Osteocyte (in vitro differentiated cells): ENCODE measurements at places on chromosomes 13 and 19. TPM values are rescaled to one million over a fixed set of nuclear protein-coding genes. Genes with fewer than 3 reads are reported as not detected.

GRCh38 chr19:41785653-41786052 is 10.7 kb upstream of the CEACAM3 start:
- DNase-seq: no peak
- peaks cover 44% of the 10 kb centered on the region for H3K27me3 ChIP-seq
- H3K27ac ChIP-seq: no peak overlapping the region
- H3K4me3 ChIP-seq: no peak overlapping the region

DNA sequence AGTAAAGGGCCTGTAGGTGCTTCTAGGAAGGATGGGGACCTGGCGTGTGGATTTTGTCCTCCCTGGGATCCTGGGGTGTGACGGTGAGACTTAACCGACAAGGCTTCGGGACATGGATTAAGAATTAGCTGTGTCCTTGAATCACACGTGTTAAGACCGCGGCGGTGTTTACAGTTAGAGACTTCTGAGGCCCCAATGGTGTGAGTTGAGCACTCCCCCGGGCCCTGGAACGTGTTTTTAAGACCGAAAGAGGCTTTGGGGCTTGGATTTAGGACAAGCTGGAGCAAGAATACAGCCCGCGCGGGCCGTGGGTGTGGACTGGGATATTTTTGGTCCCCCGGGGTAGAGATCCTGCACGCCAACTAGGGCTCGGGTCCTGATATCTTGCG is 1.2 kb upstream of the SLC27A1 start:
- H3K36me3 ChIP-seq: no peaks in the 10 kb centered on the region
- DNase-seq: no peak
- peak overlapping the region; percentile 96 for H3K27ac ChIP-seq
- H3K4me3 ChIP-seq: peak overlapping the region; percentile 93
- peaks cover 28% of the 10 kb centered on the region for H3K4me1 ChIP-seq
- H3K27me3 ChIP-seq: no peaks in the 10 kb centered on the region

DNA sequence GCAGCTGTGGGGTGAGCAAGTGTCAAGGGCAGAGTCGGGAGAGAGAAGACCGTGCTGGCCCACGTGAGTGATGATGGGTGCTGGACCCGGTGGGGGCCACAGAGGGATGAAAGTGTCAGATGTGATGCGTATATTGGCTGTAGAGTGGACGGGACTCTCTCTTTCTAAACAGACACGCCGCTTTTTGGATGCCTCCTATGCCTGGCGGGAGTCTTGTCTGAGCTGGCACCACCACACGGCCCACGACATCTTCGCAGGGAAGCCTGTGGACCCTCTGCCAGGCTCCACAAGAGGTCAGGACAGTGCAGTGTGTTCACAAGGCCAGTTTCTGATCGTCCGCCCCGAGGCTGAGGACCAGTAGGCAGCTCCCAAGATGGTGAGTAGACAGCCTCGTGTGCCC is 12.9 kb upstream of the MRI1 start:
- peaks cover 14% of the 10 kb centered on the region for H3K4me1 ChIP-seq
- no peak overlapping the region for H3K4me3 ChIP-seq
- no peaks in the 10 kb centered on the region for H3K27me3 ChIP-seq
- peaks cover 20% of the 10 kb centered on the region for H3K36me3 ChIP-seq
- no peak for DNase-seq
- no peak overlapping the region for H3K27ac ChIP-seq

GRCh38 chr19:18833849-18834643 is 2.3 kb downstream of the UPF1 start:
- H3K4me1 ChIP-seq: peaks cover 42% of the 10 kb centered on the region
- peak overlapping the region; percentile 53 for H3K27ac ChIP-seq
- H3K27me3 ChIP-seq: no peaks in the 10 kb centered on the region
- peaks cover 8% of the 10 kb centered on the region for H3K36me3 ChIP-seq
- no peak for DNase-seq

DNA sequence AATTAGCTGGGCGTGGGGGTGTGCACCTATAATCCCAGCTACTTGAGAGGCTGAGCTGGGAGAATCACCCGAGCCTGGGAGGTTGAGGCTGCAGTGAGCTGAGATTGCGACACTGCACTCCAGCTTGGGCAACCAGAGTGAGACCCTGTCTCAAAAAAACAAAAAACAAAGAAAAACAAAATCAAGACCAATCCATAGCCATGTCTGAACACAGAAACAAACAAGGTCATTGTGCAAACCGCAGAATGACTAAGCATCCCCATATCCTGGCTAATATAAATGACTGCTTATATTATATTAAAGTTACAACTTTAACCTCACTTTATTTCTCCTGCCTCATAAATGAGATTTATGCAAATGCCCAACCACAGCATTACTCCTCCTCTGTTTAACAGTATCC is 2.3 kb upstream of the LYPD3 start:
- H3K4me3 ChIP-seq: no peak overlapping the region
- H3K27me3 ChIP-seq: peaks cover 8% of the 10 kb centered on the region
- DNase-seq: no peak
- H3K4me1 ChIP-seq: peaks cover 10% of the 10 kb centered on the region

- peak overlapping the region; percentile 47 for H3K27ac ChIP-seq
- no peak for DNase-seq
- H3K4me1 ChIP-seq: peaks cover 59% of the 10 kb centered on the region
- H3K27me3 ChIP-seq: no peaks in the 10 kb centered on the region
Measured at GRCh38 chr19:16461630-16462051, 10.1 kb downstream of the EPS15L1 start.

GRCh38 chr13:48400850-48401291 is 12.0 kb downstream of the LPAR6 start:
- H3K36me3 ChIP-seq: peaks cover 8% of the 10 kb centered on the region
- H3K4me3 ChIP-seq: peak overlapping the region; percentile 12
- H3K27me3 ChIP-seq: no peaks in the 10 kb centered on the region
- peaks cover 78% of the 10 kb centered on the region for H3K4me1 ChIP-seq
- DNase-seq: no peak
- peak overlapping the region; percentile 76 for H3K27ac ChIP-seq

DNA sequence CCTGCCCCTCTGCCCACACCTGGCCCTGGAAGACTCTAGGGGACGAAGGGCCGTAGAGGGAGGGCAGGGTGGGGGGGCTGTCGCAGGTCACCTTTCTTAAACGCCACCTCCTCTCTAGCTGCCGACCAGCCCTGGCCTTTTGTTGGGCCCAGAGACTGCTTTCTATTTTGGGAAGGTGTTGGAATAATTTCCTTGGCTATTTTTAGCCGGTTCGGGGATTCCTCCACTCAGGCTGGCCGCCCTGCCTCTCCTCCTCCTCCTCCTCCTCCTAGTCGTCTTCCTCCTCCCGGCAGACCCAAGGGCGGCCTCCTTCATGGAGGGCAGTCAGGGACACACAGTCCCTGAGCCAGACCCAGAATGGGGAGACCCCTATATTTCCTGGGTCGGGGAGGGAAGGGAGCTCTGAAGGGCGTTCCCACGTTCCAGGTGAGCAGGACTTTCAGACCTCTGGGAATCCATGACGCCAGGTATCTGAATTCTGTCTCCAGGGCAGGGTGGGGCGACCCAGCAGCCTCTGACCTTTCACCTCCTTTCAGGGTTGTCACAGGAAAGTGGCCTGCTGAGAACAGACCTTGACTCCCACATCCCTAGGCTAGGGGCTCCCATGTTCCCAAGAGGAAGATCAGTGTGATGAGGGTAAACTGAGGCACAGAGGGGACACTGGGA is 19.9 kb downstream of the GADD45B start:
- no peaks in the 10 kb centered on the region for H3K36me3 ChIP-seq
- H3K4me3 ChIP-seq: no peak overlapping the region
- H3K27ac ChIP-seq: peak overlapping the region; percentile 79
- no peaks in the 10 kb centered on the region for H3K27me3 ChIP-seq
- no peak for DNase-seq
- peaks cover 58% of the 10 kb centered on the region for H3K4me1 ChIP-seq

GADD45GIP1 gene
- total RNA-seq: 24.0 and 24.6 TPM in 2 replicates

DNA sequence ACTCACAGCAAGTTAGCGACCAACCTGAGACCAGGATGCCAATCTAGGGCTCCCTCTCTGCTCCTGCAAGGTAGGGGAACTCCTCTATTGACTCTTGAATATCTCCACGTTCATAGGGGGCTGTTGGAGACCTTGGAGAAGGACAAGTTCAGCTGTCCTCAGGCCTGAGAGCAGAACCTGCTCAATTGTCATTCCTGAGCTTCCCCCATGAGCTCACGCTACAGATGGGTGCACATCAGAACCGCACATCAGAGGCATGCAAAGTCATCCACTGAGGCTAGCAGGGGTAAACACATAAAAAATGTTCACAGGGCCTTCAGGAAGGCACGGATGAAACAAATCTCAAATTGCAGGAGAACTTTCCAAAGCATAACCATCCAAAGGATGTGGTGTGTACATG is 168.8 kb upstream of the ZNF507 start:
- no peaks in the 10 kb centered on the region for H3K36me3 ChIP-seq
- DNase-seq: no peak
- no peak overlapping the region for H3K4me3 ChIP-seq
- no peaks in the 10 kb centered on the region for H3K27me3 ChIP-seq

DNA sequence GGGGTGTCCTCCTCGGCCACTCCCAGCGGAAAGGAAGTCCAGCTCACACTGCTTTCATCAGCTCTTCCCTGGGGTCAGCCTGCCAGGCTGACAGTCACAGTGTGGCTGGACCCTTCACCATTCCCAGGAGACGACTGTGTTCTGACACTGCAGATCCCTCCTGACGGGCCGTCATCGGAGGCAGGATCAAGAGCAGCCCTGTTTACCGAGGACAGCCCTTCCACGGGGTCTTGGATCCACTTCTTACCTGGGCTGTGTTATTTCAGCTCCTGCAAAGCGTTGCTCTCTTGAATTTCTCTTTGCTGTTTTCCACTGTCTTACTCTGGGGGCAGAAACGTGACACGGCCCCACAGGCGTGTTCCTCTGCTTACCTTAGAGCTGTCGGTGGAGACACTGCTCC is 149.9 kb upstream of the SOX1 start:
- no peaks in the 10 kb centered on the region for H3K4me1 ChIP-seq
- no peaks in the 10 kb centered on the region for H3K27me3 ChIP-seq
- H3K27ac ChIP-seq: no peak overlapping the region
- no peak overlapping the region for H3K4me3 ChIP-seq
- DNase-seq: no peak
- H3K36me3 ChIP-seq: no peaks in the 10 kb centered on the region

CYP2A6 gene
- not detected in 2 replicates for total RNA-seq

GRCh38 chr19:51566489-51567100 is 4.5 kb upstream of the ZNF175 start:
- H3K4me1 ChIP-seq: peaks cover 5% of the 10 kb centered on the region
- no peak overlapping the region for H3K4me3 ChIP-seq
- no peak overlapping the region for H3K27ac ChIP-seq
- H3K27me3 ChIP-seq: peaks cover 24% of the 10 kb centered on the region
- no peak for DNase-seq

DNA sequence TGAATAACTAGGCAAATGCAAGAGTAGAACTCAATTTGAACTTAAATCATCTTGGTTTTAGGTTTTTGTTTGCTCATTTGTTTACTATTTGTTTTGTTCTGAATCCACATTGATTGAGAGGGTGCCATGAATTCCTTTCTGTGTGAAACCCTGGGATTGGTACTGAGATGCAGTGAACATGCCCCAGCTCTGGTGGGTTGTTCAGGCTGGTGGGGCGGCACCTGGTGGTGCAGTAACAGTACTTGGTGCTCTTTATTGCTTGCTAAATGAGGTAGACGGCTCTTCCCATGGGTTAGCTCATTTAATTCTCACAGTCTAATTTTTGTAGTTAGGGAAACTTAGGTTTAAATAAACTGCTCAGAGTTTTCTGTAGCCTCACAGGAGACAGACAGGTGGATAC is 48.4 kb downstream of the WASF3 start:
- H3K4me3 ChIP-seq: no peak overlapping the region
- H3K27me3 ChIP-seq: no peaks in the 10 kb centered on the region
- no peak for DNase-seq
- no peaks in the 10 kb centered on the region for H3K36me3 ChIP-seq
- H3K4me1 ChIP-seq: peaks cover 21% of the 10 kb centered on the region
- no peak overlapping the region for H3K27ac ChIP-seq

- peaks cover 4% of the 10 kb centered on the region for H3K4me1 ChIP-seq
- peak overlapping the region; percentile 56 for H3K27ac ChIP-seq
- H3K4me3 ChIP-seq: no peak overlapping the region
Measured at GRCh38 chr13:67090856-67091255, 139.3 kb downstream of the PCDH9 start.

DNA sequence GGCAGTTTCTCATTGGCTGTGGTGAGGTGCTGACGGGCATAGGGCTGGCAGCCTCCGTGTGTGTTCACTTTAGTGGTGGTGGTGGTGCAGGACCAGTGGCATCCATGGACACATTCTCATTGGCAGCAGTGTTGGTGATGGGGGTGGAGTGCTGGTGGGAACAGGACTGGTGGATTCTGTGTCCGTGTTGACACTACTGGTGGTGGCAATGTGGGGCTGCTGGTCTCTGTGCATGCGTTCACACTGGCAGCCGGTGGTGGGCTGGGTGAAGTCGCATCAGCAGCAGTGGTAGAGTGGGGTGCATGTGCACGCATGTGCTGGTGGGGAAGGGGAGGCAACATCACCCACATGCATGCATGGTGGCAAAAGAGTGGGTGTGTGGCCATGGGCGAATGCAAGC is 1471.4 kb upstream of the PCDH20 start:
- H3K4me1 ChIP-seq: no peaks in the 10 kb centered on the region
- H3K27ac ChIP-seq: no peak overlapping the region
- no peaks in the 10 kb centered on the region for H3K36me3 ChIP-seq
- no peak overlapping the region for H3K4me3 ChIP-seq

DNA sequence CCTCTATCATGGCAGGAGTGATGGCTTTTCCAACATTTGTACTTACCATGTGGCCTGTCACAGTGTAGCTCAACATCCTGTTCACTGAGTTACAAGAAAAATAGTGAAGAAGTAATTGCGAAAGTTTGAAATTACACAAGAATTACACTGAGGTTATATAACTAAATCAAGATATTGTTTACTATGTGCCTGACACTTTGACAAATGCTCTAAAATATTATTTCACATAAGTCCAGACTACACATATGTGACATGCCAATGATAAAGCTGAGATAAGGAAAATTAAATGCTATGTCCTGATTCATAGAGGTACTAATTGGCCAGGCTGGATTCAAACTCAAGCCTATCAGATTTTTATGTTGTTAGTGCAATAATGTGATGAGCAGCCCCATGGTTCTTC is 451.7 kb downstream of the PCDH9 start:
- no peaks in the 10 kb centered on the region for H3K4me1 ChIP-seq
- H3K36me3 ChIP-seq: no peaks in the 10 kb centered on the region
- no peaks in the 10 kb centered on the region for H3K27me3 ChIP-seq
- H3K4me3 ChIP-seq: no peak overlapping the region

ZNF816 gene
- 9.0 and 10.6 TPM in 2 replicates for total RNA-seq

- H3K4me3 ChIP-seq: no peak overlapping the region
- no peaks in the 10 kb centered on the region for H3K27me3 ChIP-seq
- H3K4me1 ChIP-seq: peaks cover 14% of the 10 kb centered on the region
- no peak for DNase-seq
- H3K27ac ChIP-seq: no peak overlapping the region
Measured at GRCh38 chr19:18672606-18673337, 10.7 kb upstream of the CRTC1 start.
